NCI-H774 (cell line): ENCODE measurements at places on chromosomes 3 and 15.

- no peak for DNase-seq
Measured at GRCh38 chr3:131561511-131561910, 58.7 kb upstream of the MRPL3 start.

GRCh38 chr15:56992725-56993124 lies 74.3 kb downstream of the TCF12 start:
- no peak for DNase-seq

GRCh38 chr15:93948726-93949125 lies 282.6 kb upstream of the MCTP2 start:
- no peak for DNase-seq

DNA sequence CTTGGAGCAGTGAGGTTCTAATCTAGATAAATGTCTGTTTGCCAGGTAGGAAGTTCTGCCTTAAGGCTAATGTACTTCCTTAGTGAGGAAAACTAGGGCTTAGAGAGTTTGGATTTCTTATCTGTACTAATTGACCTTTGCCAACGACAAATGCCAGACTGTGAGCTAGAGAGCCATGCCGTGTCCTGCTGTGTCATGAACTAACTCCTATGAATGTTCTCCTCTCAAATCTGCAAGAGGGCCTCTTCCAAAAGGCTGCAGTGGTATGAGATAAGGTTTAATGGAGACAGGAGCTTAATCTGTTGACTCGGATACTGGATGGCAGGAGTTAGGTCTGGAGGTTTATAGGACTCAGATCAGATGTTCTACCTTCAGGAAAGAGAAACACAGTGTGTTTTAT lies 524.9 kb downstream of the NTRK3 start:
- DNase-seq, result no peak
